ENCODE measurements at places on chromosomes 2 and 18. TPM values are rescaled to one million over a fixed set of nuclear protein-coding genes. Genes with fewer than 3 reads are reported as not detected.

GRCh38 chr2:151637271-151637781, 97.0 kb downstream of the NEB start:
- DNase-seq = peak; percentile 72

- DNase-seq = no peak
Measured at GRCh38 chr2:96081042-96081441, 35.3 kb downstream of the ADRA2B start.

DNA sequence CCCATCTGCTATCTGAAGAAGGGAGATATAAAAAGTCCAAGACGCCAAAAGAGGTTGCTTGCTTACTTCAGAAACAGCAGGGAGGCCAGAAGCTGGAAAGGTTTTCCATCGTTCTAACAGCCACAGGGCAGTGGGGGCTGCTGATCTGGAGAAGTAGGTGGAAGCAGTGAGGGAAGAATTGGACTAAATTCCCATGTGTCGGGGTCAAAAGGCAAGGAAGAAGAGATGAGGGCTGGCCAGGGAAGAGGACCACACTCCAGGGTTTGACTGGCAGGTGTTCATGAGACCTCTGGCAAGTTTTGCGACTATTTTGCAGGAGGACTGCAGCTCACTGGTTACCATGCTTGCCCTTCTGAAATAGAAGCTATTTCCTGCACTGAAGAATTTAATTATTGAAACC, 91.0 kb downstream of the SCG2 start:
- DNase-seq = no peak

- no peak for DNase-seq
Measured at GRCh38 chr18:66136039-66136438, 385.2 kb downstream of the CDH7 start.

GRCh38 chr2:9709539-9710285, 78.9 kb upstream of the YWHAQ start:
- no peak for DNase-seq

DNA sequence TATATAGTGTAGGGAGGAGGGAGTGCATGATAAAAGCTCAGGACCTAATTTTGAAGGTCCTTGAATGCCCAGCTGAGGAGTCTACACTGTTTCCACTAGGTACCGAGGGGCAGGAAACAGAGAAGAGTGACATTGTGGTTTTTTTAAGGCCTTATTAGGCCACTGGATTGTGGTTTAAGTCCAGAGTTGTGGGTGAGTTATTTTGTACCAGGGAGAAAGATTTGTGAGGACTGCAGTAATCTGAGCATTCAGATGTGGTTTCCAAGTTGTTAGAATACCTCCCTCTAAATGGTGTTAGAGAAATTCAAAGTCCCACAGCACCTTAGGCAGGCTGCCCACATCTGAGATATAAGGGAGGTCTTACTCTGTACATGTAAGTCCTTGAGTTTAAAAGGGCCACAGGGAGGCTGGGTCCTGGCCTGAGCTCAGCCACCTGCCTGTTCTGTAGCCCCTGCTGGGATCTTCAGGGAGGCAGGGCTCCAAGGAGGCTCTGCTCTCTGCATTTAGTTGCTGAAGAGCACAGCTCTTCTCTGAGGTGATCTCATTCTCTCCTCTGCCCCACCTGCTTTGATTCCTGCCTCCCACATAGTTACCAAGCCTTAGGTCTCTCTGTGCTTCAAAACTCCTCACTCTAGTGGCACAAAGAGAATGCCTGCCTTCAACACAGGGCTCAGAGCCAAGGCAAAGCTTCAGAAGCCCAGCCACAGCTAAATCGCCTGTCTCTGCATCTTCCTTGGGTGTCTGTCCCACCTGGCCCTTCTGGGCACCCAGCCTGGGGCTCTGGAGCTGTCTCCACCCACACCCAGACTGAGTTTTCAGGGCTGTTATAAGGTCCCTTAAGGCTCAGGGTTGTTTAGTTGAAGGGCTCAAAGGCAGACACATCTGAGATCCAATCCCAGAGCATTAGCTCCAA, 88.1 kb downstream of the VSNL1 start:
- no peak for DNase-seq

- DNase-seq = no peak
Measured at GRCh38 chr2:191995285-191995684, 148.4 kb upstream of the CAVIN2 start.

DNA sequence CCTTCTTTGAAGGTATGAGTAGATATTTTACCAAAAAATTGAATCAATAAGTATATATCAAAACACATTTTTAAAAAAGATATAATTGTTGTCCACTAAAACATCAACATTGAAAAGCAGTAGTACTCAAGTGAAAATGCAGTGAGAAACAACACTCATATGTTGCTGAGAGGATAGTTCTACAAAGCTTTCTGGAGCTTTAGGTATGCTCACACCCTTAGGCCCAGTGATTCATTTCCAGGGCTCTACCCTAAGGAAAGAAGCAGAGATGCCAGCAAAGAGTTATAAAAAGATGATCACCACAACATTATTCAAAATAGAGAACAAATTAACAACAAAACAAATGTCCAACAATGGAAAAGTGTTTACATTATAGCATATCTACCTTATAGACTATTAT, 197.3 kb upstream of the CCDC150 start:
- DNase-seq = no peak

Gene ASIC4
- 0.27 TPM for total RNA-seq

Gene AKAIN1
- total RNA-seq = not detected

All from hematopoietic multipotent progenitor cell (in vitro differentiated cells).